Heart right ventricle (tissue), 16 donors: ENCODE measurements at places on chromosomes 2 and 18.

DNA sequence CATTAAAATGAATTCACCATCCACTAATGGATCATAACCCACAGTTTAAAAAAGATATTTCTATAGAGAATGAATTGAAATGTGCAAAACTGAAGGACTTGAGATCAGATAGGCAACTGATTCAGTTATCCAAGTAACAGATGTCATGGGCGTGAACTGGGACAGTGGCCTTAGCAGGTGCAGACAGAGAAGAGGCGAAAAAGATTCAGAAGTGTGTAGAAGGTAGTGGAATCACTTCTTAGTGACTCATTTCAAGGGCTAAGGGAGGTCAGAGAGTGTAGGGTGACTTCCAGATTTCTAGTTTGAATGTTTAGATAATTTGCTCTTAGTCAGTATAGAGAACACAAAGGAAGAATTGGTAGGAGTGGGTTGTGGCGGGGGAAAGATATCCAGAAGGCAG, 79.7 kb downstream of the EHBP1 start:
- DNase-seq = no peak

DNA sequence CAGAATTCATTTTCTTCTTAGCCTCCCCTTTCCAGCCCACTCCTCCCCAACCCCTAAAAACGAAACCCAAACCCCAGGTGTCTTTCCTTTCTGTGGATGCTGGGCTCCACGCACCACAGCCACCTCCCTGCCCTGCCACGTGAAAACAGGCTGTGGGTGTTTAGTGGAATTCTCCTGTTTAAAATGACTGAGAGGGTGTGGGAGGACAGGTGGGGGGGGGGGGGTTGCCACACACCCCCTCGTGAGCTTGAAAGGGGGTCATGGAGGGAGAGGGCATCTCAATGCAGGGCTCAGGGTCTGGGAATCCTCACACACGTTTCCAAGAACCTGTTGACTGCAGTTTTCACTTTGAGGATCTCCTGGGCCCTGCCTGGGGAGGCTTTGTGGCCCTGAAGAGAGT, 110.3 kb downstream of the FAM210A start:
- DNase-seq = no peak

- no peak for DNase-seq
Observed at GRCh38 chr2:102276549-102277201, 34.7 kb upstream of the IL1RL1 start.

- DNase-seq = peak; percentile 68
Observed at GRCh38 chr2:65349863-65350262, 82.5 kb downstream of the SPRED2 start.

GRCh38 chr18:48613589-48614404, 75.0 kb downstream of the CTIF start:
- DNase-seq = peak; percentile 52

- DNase-seq = no peak
Observed at GRCh38 chr2:48885841-48886240, 130.3 kb upstream of the LHCGR start.

- no peak for DNase-seq
Observed at GRCh38 chr2:127515383-127515915, 10.8 kb downstream of the IWS1 start.

DNA sequence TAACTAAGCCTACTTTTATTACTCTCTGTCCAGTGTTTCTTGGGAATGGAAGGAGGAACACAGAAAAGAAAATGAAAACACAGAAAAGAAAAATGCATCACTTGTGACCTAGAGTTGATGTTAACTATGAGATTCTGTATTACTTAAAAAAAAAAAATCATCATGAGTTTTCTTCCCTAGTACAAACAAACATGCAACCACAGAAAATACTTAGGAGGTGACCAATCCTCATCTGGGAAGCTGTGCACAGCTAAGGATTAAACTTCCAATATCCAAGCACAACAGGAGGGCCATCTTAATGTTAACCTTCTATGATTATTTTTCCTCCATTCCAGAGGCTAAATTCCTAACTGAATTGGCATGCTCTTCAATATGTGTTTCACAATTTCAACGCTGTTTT, 1140.4 kb downstream of the LRP1B start:
- DNase-seq = no peak

DNA sequence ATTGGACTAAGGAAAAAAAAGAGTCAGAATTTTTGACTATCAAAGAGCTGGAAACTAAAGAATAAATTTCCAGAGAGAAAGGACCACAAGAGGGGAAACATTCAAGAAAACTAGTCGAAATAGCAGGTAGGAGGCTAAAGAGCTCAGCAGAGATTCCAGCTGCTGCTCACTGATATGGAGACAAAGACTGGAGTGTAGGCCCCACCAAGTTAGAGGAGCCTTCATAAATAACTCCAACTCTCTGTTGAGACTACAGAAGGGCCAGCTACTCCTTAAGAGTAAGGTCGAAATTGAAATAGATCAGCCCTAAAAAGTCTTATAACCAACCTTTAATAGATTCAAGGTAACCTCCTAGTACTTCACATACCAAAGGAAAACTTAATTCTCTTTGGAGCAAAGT, 31.1 kb downstream of the SS18 start:
- DNase-seq = no peak

GRCh38 chr18:47404845-47405244, 153.4 kb upstream of the SKOR2 start:
- no peak for DNase-seq

- no peak for DNase-seq
Observed at GRCh38 chr2:28487258-28487657, 8.6 kb upstream of the PLB1 start.

- DNase-seq = no peak
Observed at GRCh38 chr2:234329202-234329960, 167.5 kb downstream of the ARL4C start.

GRCh38 chr2:213787869-213788268, 503.6 kb downstream of the SPAG16 start:
- no peak for DNase-seq

- DNase-seq = no peak
Observed at GRCh38 chr2:169507698-169508097, 1.8 kb upstream of the KLHL41 start.

GRCh38 chr2:28271919-28272250, 120.8 kb upstream of the FOSL2 start:
- no peak for DNase-seq

DNA sequence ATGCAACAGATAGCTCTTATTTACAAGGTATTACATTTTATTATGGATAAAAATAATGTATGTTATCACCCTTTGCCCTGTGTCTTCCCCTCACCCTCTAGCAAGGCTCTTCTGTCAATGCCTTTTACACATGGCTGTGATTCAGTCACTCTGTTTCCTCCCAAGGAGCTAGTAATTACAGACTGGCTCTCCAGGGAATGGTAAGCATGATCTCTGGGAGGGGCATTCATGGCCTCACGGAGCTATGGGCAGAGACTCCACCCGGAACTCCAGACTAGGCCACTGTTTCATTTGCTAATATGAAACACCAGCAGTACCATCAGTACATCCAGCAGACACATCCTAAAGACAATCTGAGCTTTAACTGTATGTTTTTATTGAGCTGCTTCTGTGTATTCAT, 410.9 kb upstream of the CYRIA start:
- DNase-seq = no peak

DNA sequence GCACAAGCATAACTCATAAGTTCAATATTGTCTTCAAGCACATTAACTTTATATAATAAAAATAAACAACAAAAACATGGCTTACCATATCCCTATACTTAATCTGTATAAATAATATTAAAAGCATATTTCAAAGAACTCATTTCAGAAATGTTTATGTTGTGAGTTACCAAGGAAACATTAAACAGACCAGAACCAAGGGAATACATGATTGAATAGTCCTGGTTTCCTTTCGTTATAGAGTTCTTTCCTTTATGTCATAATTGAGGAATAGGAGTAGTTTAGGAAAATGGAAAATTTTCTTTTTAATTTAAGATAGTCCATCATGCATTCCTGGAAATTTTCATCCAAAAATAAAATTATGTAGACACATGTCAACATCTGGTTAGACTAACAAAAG, 343.0 kb downstream of the ERBB4 start:
- DNase-seq = no peak

DNA sequence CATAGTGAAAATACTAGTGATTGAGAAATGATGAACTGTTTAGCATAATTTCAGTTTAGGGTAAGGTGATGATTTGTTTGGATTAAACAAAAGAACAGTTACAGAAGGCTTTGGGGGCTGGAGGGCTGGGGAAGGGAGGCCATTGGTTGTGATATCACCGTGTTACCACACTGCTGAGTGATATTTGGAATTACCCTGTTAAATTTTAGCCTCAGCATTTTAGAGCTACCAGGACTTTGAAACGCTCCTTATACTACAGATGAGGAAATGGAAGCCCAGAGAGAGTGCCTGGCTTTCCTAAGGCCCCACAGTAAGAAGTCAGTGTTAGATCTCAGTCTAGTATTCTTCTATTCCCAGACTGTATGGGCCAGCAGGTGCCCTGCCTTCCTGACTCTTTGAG, 15.6 kb downstream of the ARHGEF33 start:
- no peak for DNase-seq

- peak; percentile 24 for DNase-seq
Observed at GRCh38 chr2:1976728-1977416, 232.6 kb upstream of the PXDN start.

DNA sequence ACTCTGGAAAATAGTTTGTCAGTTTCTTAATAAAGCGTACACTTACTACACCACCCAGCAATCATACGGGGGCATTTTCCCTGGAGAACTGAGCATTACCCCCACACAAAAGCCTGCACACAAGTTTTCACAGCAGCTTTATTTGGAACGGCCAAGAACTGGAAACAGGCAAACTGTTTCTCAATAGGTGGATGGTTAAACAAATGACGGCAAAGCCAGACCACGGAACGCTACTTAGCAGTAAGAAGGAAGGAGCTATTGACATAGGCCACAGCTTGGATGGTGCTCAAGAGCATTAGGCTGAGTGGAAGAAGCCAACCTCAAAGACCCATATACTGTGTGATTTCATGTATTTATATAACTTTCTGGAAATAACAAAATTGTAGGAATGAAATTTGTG, 9.0 kb downstream of the MALL start:
- no peak for DNase-seq

GRCh38 chr2:188399159-188399558, 107.5 kb downstream of the GULP1 start:
- no peak for DNase-seq

- peak; percentile 38 for DNase-seq
Observed at GRCh38 chr2:158024288-158024898, 77.3 kb upstream of the UPP2 start.

- no peak for DNase-seq
Observed at GRCh38 chr2:66032226-66032775, 402.6 kb upstream of the MEIS1 start.

- DNase-seq = no peak
Observed at GRCh38 chr2:179592167-179592936, 269.1 kb downstream of the ZNF385B start.

GRCh38 chr2:72133721-72134407, 13.8 kb downstream of the CYP26B1 start:
- no peak for DNase-seq

GRCh38 chr2:66888791-66889631, 454.1 kb downstream of the MEIS1 start:
- DNase-seq = no peak

GRCh38 chr2:1973636-1974035, 229.3 kb upstream of the PXDN start:
- DNase-seq = no peak

GRCh38 chr2:232538671-232539070, 821 bp upstream of the CHRNG start:
- DNase-seq = no peak

DNA sequence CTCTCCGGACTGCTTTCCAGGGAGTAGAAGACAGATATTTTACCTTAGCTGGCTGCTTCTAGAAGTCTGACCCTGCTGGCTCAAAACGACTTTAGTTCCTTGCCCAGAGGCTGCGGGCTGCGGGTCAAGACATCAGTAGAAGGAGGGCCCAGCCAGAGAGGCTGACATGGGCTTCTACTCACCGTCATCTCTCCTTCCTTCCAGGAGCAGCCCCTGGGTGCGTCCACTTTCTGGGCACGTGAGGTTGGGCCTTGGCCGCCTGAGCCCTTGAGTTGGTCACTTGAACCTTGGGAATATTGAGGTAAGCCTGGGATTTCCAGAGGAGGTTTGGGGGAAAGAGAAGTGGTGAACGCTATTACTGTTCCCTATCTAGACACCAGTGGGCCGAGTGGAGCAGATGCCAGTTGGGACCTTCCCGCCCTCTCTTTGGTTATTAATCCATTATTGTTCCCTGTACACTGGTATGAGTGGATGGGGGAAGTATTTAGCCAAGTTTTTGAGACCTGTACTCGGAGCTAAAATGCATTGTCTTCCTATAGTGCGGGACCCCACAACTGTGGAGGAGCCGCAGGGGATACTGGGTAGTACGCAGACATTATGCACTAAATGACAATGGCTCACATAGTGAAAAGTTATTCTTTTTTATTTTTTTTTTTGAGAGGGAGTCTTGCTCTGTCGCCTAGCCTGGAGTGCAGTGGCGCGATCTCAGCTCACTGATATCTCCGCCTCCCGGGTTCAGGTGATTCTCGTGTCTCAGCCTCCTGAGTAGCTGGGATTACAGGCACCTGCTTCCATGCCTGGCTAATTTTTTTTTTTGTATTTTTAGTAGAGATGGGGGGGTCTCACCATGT, 26.3 kb upstream of the CASP8 start:
- DNase-seq = no peak

GRCh38 chr2:96530474-96531357, 5.8 kb upstream of the ARID5A start:
- DNase-seq = no peak

DNA sequence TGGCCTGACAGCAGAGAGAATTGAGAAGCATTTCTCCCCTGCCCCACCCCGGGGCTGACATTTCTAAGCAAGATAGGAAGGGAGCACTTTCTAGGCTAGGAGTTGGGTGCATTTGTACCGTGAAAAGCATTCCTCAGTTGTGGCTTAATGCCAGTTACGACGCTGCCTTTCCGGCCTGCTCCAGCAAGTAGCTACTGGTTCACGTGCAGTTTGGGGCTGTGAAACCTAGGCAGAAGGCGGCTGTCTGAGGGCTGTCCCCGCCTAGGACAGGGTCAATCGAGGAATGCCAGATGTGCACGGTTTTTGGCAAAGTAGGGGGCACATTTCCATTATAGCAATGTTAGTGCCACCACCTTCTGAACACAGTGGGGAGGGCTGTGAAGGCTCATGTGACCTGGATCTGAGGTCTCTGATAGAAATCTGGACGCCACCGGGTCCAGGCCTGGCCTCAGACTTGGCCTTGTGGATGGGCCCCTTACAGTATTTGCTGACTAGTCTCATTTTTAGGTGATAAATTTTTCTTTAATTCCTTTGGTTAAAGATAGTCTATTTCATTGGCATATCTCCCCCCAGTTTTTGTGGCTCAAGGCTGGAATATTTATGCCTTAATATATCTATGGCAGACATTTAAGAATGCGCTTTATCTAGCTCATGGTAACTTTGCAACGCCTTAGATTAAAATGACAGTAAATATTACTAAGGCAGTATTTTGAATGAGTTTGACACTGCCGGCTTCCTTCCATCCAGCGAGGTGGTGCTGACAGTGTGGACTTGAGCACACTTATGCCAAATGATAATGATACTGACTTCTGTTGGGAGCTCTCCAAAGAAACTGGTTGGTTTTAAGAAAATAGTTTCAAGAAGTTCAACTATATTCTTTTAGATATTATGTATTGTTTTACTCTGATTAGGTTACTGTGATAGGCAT, 78.7 kb downstream of the LPIN1 start:
- DNase-seq = peak; percentile 30
